PC-3 (cell line): ENCODE measurements at places on chromosomes 3 and 15.

DNA sequence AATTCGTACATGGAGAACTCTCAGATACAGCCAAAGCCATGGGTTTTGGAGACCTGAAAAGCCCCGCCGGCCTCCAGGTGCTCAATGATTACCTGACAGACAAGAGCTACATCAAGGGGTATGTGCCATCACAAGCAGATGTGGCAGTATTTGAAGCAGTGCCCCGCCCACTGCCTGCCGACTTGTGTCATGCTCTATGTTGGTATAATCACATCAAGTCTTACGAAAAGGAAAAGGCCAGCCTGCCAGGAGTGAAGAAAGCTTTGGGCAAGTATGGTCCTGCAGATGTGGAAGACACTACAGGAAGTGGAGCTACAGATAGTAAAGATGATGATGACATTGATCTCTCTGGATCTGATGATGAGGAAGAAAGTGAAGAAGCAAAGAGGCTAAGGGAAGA is 23.5 kb downstream of the MYO5A start:
- DNase-seq, result no peak

GRCh38 chr15:27408428-27408827 is 437.4 kb downstream of the GABRG3 start:
- DNase-seq, result no peak

DNA sequence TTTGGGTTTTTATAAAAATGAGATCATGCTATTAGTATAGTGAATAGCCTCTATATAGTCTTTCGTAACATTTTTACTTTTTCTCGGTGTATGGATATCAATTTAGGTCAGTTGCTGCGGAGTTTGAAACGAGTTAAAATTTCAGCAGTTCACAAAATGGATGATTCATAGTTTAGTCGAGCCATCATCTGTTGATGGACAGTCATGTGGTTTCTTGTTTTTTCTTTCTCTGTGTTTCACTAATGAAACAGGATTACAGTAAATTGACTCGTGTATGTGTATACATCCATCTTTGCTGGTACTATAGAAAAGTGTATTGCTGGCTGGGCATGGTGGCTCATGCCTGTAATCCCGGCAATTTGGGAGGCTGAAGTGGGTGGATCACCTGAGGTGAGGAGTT is 106.8 kb downstream of the IGF1R start:
- no peak for DNase-seq

DNA sequence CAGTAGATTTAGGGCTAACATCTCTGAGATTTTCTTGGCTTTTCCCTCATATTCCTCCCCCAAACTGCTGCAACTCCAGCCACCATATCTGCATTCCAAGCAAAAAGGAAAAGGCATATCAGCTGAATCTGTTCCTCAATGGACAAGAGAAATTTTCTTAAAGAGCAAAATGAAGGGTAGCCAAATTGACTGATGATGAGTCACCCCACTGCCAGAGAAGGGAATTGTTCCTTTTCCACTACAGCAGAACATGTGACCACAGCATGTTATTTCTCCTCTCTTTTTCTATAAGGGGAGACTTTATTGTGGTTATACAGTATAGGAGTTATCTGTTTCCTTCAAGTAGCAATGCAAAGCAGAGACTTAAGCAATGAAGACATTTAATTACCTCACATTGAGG is 172.5 kb downstream of the MTHFS start:
- DNase-seq, result peak; percentile 29

DNA sequence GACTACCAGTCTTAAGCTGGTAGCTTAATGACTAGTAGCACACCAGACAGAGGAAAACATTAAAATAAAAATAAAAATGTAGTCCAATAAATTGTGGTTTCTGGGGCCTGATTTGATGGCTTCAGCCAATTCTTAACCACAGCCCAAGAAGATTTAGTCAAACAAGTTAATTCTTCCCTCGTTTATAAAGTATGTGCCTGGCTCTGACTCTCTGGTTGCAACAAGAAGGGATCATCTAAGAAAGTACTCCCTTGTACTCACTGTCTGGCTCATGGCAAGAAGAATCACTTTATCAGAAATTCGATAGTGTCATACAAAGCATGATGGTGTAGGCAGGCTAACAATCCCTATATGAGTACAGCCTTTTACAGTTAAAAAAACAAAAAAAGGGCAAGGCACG is 141.9 kb downstream of the P3H2 start:
- no peak for DNase-seq

GRCh38 chr15:56866803-56867202 is 51.6 kb upstream of the TCF12 start:
- DNase-seq, result no peak

DNA sequence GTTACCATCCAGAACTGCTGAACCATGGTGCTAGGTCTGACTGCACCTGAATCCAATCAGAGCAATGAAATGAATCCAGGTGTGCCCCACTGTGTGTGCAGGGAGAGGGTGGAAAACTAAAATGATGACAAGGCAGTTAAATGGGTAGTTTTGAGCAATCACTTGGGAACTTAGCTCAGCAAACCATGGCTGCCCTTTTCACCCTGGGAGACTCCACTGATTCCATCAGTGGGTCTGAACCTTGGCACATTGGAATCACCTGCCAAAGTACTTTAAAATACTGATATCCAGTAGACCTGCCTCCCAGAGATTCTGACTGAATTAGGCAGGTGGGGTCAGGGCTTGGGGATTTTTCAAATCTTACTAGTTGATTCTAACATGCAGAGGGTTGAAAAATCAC is 59.8 kb upstream of the USP3 start:
- no peak for DNase-seq

- DNase-seq, result no peak
Measured at GRCh38 chr3:23921052-23921511, 4.2 kb downstream of the RPL15 start.

DNA sequence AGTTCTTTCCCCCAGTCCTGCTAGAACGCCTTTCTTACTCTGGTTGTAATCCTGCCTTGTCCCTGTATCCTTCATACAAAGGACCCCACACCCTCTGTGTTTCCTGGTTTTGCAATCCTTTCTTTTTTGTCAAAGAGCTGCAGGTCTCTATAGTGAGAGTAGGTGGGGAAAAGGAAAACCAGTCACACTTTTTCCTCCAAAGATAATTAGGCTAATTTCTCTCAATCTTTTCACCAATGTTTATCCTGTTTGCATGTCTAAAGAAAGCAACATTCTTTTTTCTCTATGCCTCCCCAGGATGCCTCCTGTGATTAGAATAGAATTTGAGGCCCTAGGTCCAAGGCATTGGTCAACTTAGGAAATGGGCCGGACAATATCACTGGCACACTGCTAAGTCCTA is 25.4 kb downstream of the SEMA6D start:
- no peak for DNase-seq

DNA sequence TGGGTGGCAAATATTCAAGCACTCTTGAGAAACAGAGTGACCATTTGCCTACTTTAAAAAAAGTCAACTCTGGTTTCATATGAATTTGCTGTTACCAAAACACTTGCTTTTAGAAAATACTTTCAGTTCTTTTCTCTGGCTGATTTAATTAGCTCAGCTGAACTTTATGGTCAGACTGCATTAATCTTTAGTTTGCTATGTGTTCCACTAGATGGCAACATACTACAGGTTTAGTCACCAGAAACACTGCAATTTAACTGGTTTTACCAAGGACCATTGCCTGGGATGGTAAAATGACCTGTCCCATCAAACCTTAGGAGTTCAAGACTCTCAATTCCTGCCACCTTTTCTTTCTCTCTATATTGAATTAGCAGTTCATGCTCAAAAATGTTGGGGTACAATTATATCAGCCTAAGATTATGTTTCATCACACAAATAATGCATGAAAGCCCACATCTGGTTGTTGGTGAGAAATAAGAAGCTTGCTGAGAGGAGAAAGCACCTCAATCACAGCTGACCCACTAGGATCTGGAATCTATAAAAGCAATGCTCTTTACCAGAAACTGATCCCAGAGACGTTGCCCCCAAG is 14.2 kb downstream of the EIF4E3 start:
- peak; percentile 77 for DNase-seq

- DNase-seq, result peak; percentile 96
Measured at GRCh38 chr3:159824333-159824732, 164.3 kb upstream of the IL12A start.

DNA sequence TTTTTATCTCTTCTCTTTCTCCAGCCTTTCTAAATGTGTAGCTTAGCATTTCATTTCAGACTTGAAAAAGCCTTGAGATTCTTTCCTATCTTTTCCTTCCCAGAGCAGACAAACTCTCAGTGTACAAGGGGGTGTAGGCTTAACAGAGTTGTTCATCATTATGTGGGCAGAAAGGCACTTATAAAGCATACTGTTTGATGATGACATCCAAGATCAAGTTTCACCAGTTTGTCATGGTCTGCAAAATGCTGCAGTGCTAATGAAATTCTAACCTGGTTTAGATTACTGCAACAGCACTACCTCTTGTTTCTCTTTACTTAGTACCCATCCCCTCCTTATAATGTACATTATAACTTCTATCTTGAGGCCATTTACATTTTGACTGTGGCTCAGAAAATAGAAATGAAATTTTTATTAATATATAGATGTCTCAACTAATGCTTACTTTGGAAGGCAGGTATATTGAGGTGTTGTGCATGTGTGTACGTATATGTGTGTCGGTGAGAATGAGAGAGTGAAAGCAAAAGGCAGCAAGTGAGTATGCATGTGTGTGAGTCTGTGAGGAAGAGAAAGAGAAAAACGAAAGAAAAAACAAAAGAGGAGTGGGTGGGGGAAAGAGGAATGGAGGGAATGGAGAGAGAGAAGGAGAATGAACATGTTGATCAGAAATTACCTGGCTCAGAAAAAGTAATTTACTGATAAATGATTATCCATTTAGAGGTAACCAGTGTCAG is 1043.6 kb downstream of the TUSC7 start:
- DNase-seq, result peak; percentile 21

DNA sequence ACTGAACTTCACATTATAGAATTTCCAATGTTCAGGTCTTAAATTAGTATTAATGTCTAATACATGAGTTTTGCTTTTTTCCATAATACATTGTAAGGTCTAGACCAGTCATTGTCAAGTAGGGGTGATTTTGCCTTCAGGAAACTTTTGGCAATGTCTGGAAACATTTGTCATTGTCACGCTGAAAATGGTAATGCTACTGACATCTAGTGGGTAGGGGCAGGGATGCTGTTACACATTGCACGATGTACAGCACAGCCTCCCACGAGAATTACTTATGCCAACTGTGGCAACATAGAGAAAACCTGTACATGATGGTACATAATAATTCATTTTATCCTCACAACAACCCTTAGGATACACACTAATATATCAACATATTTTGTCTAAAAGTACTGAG is 384.1 kb downstream of the CADM2 start:
- DNase-seq, result peak; percentile 69

DNA sequence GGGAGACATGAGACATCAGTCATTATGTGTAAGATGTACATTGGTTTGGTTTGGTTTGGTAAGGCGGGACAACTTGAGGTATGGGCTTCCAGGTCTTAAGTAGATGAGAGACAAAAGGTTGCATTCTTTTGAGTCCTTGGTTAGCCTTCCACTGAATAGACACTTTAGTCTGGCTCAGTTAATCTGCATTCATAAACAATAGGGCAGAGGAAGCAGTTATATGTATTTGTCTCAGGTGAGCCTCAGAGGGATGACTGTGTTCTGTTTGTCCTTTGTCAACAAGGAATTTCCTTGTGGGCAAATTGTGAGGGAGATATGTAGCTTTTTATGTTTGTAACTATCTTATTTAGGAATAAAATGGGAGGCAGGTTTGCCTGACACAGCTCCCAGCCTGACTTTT is 50.4 kb downstream of the TCF12 start:
- peak; percentile 64 for DNase-seq

GRCh38 chr3:66898155-66898554 is 100.0 kb upstream of the KBTBD8 start:
- DNase-seq, result no peak

GRCh38 chr3:113847664-113848461 is 9.3 kb downstream of the GRAMD1C start:
- peak; percentile 81 for DNase-seq

- DNase-seq, result no peak
Measured at GRCh38 chr3:149018247-149018646, 26.9 kb downstream of the GYG1 start.

DNA sequence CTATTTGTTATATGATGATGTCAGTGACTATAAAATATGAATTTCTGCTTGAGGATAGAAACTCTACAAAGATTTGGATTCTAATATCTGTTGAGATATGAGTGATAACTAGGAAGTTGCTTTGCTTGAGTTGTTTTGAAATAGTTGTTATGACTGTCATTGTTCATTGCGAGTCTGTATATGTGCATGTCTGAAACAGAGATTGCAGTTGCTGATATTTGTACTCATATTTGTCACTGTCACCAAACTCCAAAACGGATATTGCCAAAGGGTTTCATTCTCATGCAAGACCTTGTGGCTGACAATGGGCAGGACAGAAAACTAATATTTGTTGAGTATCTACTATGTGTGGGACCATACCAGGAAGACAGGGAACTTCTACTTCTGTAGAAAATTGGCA is 240.2 kb downstream of the CD47 start:
- no peak for DNase-seq

GRCh38 chr3:15300323-15301078 is 31.9 kb downstream of the SH3BP5 start:
- DNase-seq, result peak; percentile 93

DNA sequence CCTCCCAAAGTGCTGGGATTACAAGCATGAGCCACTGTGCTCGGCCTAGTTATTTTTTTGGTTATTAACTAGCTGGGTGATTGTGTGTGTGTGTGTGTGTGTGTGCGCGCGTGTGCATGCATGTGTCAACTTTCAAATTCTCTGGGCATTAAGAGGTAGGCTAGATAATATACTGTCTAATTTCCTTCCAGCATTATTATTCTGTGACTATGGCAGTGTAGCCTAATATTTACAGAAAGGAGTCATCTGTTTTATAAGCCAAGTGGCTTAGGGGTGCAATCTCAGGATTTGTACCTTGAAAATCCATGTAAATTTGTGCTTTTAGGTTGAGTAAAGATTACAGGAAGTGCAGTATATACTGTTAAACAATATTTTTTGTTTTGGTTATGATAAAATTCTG is 85.1 kb upstream of the ZBTB20 start:
- peak; percentile 61 for DNase-seq

- DNase-seq, result peak; percentile 9
Measured at GRCh38 chr3:157755233-157755632, 252.0 kb upstream of the VEPH1 start.

DNA sequence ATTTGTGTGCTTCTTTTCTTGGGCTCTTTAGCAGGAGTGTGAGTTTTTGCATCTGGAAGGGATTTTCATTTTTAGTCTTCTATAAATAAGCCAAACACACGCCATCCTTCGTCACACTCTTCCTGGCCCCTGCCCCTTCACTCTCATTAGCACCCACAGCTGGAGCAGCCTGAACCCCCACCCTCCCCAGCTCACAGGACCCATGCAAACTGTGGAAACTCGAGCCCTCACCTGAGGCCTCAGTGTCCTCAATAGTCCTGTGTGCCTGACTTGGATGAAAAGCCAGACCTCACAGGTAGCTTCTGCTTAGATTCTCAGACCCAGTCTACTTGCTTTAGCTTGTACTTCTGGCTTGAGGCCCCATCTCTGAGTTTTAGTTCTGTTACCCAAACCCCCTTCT is 167.9 kb downstream of the MTHFS start:
- no peak for DNase-seq

- no peak for DNase-seq
Measured at GRCh38 chr15:66936861-66937582, 128.4 kb upstream of the SMAD3 start.

GRCh38 chr3:42195879-42196330 is 70.1 kb downstream of the CCK start:
- DNase-seq, result no peak

GRCh38 chr3:126752303-126753190 is 48.5 kb downstream of the CHCHD6 start:
- peak; percentile 74 for DNase-seq

GRCh38 chr3:2823031-2823430 is 287.1 kb downstream of the IL5RA start:
- DNase-seq, result peak; percentile 2

GRCh38 chr3:54356261-54357045 is 234.1 kb downstream of the CACNA2D3 start:
- DNase-seq, result no peak
